ENCODE measurements at places on chromosomes 4 and X.
A peak's percentile ranks its signal among the peaks of the same experiment; 100 is the strongest.

- no peak for DNase-seq
Measured at GRCh38 chr4:174147863-174148262, 135.6 kb downstream of the FBXO8 start.

DNA sequence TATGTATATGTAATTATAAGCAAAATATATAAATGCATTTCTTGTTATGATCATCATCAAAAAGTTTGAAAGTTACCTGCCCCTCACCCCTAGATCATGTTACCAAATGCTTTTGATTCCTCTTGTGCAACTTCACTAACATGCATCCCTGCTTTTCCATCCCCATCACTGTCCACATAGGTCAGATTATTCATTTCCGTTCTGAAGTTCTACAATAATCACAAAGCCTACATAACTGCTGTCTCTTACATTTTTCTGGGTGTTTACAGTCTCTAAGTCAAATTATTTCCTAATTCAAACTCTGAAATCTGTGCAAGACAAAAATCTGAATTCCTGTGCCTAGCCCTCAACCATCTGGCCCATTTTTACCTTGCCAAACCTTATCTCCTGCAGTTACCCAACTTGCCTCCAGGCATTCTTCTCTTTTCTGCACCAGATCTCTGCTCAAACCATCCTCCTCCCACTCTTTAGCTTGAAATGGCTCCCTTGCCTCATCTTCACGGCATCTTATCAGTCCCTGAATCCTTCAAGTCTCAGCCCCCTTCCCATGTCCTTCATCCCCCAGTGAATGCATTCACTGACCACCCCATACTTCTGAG, 42.4 kb upstream of the SLC39A8 start:
- DNase-seq = no peak

- DNase-seq = no peak
Measured at GRCh38 chr4:53376900-53377299, 541 bp upstream of the FIP1L1 start.

DNA sequence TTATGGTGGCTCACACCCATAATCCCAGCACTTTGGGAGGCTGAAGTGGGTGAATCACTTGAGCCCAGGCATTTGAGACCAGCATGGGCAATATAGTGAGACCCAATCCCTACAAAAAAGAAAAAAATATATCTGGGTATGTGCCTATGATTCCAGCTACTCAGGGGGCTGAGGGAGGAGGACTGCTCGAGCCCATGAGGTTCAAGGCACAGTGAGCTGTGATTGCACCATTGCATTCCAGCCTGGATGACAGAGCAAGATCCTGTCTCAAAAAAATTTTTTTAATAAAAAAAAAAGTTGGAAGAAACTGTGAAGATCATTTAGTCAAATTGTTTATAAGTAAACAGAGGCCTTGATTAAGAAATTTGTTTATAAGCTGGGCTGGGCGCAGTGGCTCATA, 39.7 kb downstream of the KLHL8 start:
- no peak for DNase-seq

- peak; percentile 42 for DNase-seq
Measured at GRCh38 chr4:9762823-9763475, 18.5 kb upstream of the DRD5 start.

DNA sequence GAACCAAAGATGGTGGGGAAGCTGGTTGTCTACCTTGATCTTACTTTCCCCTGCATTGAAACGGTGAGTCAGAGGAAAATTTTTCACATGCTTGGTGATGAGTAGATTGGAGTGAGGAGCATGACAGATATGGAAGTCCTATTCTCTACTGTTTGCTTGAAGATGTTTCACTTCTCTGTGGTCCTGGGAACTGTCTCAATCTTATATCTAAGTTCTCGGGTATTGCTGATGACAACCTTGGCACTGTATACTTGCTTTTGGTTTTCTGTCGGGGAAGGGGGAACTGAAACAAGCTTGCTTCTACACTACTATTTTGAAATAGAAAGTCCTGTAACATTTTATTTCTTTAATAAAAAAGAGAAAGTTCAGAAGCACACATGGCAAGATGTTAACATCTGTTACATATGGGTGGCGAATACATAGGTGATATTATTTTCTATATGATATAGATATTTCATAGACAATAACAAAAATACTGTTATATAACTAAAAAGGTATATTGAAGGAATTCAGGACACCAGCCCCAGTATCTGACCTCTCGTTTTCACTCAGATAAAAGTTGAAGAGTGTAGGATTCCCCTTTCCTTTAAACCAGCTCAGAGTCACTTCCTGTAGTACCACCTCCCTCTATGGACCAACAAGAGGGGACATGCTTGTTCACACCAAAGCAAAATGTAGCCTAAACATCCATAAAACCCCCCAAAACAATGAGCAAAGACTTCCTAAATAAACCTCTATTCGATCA, 88.8 kb downstream of the FMR1NB start:
- DNase-seq = no peak

GRCh38 chr4:85919200-85919887, 440.5 kb downstream of the MAPK10 start:
- no peak for DNase-seq

DNA sequence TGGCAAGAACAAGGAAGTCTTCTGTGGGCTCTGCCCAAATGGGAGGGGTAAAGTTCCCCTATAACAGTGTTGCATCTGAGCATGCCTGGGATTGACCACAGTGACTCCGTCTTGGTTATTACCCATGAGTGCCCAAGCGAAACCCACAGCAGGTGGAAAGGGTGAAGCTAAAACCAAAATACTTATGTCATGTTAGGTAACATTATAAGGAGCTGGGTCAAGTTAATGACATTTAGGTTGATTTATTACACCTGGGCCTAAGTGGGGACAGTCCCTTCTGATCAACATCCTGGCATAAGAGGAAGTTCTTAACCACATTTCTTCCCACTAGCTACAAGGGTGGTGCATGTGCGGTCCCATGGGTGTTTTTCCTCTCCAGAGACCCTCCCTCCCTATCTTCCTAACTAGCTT, 1.3 kb upstream of the ZNF732 start:
- no peak for DNase-seq

- no peak for DNase-seq
Measured at GRCh38 chr4:58070726-58071125, 960.5 kb upstream of the IGFBP7 start.

DNA sequence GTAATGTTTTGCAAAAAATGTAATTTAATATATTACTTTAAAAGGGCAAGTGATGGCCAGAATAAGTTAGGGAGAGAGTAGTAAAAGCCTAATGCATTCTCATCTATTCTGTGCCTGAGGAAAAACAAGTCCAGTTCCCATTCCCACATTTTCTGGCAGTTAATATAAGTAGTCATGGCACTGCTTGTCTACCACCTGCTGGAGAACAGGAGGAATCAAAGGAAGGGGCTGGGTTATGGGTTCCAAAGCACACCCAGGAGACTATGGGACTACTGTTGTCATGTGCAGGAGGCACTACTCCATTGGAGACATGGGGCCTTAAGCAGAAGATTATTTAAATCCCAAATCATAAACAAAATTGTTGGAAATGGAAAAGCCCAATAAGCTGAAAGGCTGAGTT, 2618.6 kb downstream of the ARAP2 start:
- peak; percentile 46 for DNase-seq

GRCh38 chr4:117331817-117332216, 246.4 kb upstream of the TRAM1L1 start:
- no peak for DNase-seq

- no peak for DNase-seq
Measured at GRCh38 chr4:102420563-102421398, 75.5 kb upstream of the SLC39A8 start.

DNA sequence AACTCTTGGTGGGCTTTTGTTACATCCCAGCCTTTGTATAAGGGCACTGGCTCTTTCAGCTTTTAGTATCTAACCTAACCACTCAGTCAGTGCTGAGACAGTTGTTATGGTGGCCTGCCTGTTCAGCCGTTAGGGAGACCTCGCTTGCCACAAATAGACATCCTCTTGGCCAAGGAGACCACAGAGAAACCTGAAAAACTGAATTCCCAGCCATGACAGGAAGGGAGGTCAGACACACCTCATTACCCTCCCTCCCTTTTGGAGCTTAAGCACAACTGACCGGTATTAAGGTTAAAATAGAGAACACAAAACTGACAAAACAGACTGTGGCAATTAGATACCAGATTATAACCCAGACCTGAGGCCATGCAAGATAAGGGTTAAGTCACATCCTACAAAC, 1639.3 kb downstream of the RPA4 start:
- no peak for DNase-seq

GRCh38 chrX:13689741-13690211, 848 bp downstream of the RAB9A start:
- DNase-seq = no peak

- no peak for DNase-seq
Measured at GRCh38 chr4:26458157-26458561, 32.1 kb downstream of the CCKAR start.

DNA sequence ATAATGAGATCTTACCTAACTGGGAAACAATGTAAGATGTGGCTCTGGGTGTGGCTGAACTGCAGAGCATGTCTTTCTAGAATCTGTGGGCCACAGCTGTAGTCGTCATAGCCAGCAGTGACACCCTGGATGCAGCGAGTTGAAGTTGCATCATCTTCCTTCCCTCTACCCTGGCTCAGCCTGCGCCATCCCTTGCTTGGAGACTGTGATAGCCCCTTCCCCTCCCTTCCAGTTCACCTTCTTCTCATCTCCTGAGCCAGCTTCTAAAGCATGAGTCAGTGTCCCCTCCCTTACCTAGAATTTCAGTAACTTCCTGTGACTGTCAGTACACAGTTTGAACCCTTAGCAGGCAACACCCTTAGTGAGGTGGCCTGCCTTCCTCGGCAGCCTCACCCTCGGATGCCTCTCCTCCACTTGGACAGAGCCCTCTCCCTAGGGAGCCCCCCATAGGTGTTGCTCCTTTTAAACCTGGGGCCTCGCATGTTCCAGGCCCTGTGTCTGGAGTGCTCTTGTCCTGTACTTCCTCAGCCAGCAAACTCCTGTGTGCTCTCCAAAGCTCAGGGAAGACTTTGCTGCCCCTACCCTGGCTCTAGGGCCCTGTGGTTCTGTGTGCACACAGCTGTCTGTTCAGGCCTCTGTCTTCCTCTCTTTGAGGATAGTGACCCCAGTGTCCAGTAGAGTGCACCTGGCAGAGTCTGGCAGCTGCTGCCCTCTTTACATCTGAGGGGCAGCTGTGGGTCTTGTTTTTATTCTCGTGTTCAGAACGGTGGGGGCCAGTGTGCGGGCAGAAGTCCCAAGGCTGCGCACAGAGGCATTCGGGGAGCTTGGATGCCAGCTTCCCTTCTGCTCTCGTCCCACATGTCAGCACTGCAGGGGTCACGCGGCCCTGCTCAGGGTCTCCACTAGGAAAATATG, 43.7 kb upstream of the TADA2B start:
- DNase-seq = no peak

DNA sequence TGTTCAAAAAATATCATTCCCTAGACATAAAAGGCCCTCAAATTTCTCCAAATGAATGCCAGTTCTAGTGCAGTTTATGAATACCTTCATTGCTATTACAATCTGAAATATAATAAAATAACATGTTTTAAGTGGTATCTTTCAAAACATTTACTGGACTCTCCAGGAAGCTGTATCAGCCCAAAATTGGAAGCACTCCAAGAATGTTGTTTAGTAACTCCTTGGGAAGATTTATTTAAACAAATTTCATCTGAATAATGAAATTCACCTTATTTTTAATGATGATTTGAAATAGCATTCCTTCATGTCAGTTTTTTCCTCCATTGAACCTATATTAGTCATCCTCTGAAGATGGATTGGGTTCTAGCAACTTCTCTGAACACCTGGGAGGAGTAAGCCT, 217.2 kb upstream of the PCDH18 start:
- DNase-seq = no peak

- no peak for DNase-seq
Measured at GRCh38 chr4:23166407-23166806, 473.7 kb downstream of the GBA3 start.

DNA sequence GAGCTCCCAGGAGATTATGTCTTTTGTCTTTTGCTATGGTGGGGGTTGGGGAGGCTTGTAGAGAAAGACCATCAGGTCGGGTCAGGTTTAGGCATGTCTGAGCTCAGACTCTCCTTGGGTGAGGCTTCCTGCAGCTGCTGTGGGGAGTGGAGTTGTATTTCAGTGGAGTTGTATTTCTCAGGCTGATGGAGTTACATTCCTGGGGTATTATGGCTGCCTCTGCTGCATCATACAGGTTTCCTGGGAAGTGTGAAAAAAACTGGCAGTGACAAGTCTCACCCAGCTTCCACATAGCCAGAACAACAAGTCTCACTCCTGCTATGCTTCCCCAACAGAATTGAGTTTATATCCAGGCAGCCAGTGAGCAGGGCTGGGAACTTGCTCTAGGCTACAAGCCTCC, 119.3 kb downstream of the VSIG4 start:
- DNase-seq = no peak

GRCh38 chrX:7926501-7926900, 712 bp downstream of the PNPLA4 start:
- DNase-seq = no peak

- DNase-seq = no peak
Measured at GRCh38 chr4:8615366-8615765, 22.8 kb downstream of the CPZ start.

- no peak for DNase-seq
Measured at GRCh38 chr4:78650106-78651024, 98.8 kb downstream of the ANXA3 start.
